G401 (cell line): ENCODE measurements at places on chromosomes 5 and 9. TPM values are rescaled to one million over a fixed set of nuclear protein-coding genes. Genes with fewer than 3 reads are reported as not detected.

- no peak for DNase-seq
These were observed 11.3 kb downstream of the SIL1 start for GRCh38 chr5:139186752-139187326.

DNA sequence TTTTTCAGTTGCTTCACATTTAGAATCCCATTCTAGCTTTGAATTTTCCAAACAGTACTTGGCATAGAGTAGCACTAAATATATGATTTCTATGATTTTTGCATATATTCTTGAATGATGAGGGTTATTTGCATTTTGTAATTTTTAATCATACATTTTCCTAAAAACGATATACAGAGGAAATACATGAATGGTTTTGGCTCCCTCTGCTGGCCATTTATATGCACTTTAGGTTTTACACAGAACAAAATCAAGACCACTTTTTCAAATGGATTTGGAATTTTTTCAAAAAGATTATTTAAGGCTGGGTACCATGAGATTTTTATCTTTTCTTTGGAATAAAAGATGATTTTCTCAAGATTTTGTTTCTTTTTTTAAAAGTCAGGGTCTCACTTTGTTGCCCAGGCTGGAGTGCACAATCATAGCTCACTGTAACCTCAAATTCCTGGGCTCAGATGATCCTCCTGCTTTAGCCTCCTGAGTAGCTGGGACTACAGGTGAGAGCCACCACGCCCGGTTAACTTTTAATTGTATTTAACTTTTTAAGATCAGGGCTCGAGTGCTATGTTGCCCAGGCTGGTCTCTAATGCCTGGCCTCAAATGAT is 16.7 kb upstream of the COMMD10 start:
- DNase-seq, result peak; percentile 69

DNA sequence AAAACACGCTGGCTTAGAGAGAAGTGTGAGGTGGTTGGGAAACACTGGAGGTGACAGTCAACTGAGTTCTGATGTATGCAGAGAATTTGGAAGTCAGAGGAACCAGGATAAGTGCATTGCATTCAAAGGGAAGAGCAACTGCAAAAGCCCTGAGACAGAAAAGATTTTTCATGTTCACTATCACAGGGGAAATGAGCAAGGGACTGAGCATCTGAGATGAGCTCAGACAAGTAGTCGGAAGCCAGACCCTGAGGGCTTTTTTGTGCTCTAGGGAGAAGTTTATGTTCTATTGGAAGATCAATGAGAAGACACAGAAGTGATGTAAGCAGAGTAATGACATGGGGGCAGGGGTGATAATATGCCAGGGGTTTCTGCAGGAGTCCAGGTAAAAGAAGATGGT is 97.5 kb downstream of the HTR4 start:
- no peak for DNase-seq

GRCh38 chr9:133706307-133707050 is 31.7 kb downstream of the SARDH start:
- no peak for DNase-seq

DNA sequence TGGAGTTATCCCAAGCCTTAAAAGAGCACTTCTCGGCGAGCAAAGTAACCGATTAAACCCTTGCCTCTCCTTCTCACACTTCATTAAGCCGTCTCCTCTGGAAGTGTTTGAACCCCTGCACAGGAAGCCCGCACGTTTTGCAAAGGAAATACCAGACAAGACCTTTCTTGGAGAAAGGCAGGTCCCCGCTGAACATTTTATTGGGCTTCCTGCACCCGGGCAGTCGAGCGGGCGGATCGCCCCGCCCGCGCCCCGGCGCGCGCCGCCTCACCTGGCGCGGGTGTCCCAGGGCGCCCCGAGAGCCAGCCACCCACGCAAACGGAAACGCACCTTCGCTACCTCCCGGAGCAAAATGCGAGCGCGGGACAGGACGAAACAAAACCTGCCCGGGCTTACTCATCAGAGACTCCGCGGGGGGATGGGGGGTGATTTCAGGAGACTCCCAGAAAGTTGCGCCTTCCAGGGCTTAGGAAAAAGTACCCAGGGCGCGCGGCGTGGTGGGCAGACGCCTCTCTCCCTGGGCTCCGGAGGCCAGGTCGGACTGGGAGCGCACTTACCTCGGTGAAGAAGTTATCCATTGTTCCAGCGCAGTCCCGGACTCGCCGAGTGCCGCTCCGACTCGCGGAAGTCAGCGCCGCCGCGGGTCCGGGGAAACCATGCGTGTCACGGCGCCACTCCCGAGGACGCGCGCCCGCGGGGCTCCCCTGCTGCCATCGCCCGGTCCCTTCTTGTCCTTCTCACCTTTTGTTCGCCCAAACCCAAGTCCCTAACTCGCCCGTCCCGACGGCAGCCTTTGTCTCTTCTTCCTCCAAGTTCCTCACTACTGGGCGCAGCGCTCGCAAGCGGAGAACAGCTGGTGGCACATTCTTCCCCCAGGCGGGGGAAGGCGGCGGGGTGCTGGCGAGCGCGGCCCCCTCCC is 598 bp downstream of the MYO10 start:
- DNase-seq, result no peak

DNA sequence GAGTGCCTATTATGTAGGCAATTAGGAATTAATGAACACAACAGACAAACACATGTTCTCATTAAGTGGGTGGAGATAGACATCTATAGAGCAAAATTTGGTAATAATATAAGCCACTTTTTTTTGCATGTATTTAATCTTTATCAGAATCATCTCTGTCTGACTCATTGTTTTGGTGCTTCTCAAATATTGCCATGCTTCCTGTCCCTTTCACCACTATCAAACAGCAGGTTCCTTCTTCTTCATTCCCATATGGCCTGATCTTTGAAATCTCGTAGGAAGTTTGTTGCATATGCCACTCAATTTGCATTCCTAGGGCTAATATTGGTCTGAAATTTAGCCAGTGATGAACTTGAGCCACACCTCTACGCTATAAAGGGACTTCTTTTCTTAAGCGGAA is 128.9 kb upstream of the SPEF2 start:
- no peak for DNase-seq

DNA sequence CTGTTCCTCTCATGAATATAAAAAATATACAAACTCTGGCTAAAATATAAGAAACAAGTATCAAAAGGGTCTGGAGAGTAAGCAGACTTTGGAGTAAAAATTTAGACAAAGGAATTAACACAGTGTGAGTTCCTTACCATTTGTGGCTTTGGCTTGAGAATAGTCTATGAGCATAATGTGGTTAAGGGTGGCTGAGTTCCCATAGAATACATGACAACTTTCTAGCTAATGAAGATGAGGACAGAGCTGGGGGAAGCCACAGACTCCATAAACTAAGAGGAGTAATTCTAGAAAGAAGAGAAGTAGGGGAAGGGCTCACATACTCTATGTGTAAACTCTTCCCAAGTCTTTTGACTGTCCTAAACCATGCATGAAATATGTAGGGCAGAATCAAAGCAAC is 79.4 kb downstream of the CAAP1 start:
- DNase-seq, result no peak

PKD2L2 gene
- total RNA-seq, result not detected in 2 replicates

FBLL1 gene
- not detected in 2 replicates for total RNA-seq

CDKN2B gene
- total RNA-seq, result 0.61 and 2.6 TPM in 2 replicates
